ENCODE measurements at places on chromosomes 2 and 18. TPM values are rescaled to one million over a fixed set of nuclear protein-coding genes. Genes with fewer than 3 reads are reported as not detected.

Gene SH3RF3
- 0.68 TPM for total RNA-seq

Gene TIA1
- 45.8 TPM for total RNA-seq

Gene KHK
- 3.5 TPM for total RNA-seq

Gene REG3G
- not detected for total RNA-seq

Gene FER1L5
- 0.16 TPM for total RNA-seq

Gene TMEFF2
- total RNA-seq: not detected

Measured in esophagus mucosa (tissue), 1 donor.